ENCODE measurements at places on chromosomes 7 and 10.

DNA sequence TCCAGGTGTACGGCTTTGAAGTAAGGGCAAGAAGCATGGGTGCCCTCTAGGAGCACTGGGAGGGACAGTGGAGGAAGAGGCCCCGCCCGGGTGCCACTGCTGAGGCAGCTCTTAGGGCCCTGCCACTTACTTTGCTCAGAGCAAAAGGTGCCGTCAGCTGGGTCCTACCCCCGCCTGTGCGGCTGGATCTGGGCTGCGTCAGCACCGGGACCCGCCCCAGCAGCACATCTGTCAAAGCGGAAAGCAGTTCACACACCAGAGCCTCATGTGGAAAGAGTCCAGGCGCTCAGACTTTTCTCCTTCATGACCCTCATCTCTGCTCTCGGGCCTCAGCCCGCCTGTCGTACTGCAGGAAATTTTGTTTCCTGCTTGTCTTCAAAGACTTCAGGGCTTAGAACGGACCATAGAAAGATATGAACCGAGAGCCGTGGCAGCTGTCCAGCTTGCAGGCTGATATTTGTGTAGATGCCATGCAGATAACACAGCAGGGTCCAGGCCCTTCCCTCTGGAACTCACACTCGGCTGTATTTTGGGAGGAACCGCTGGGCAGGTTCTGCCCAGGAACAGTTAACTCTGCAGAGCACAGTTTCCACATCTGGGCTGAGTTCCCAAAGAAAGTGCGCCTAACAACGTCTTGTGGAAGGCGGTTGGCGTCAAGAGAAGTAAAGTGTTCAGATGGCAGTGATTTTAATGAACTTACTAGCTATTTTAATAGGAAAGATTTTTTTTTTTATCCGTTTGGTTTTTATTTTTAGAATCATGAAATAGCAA, 44.3 kb upstream of the PRKAR1B start:
- no peak for DNase-seq

DNA sequence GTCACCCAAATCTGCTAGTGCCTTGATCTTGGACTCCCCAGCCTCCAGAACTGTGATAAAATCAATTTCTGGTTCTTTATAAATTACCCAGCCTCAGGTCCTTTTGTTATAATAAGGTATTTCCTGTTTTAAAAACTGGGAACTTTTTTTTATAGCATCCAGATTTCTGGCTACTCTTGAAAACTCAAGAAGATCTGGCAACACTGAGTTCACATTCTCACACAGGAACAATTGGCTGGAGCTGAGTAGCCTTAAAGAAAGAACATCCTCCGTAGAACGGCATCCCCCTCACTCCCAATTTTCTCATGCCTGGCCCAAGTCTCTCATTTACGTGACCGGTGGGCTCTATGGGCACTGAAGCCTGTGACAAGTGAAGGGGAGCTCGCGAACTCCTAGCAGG, 47.1 kb downstream of the SLC35G1 start:
- DNase-seq = no peak

DNA sequence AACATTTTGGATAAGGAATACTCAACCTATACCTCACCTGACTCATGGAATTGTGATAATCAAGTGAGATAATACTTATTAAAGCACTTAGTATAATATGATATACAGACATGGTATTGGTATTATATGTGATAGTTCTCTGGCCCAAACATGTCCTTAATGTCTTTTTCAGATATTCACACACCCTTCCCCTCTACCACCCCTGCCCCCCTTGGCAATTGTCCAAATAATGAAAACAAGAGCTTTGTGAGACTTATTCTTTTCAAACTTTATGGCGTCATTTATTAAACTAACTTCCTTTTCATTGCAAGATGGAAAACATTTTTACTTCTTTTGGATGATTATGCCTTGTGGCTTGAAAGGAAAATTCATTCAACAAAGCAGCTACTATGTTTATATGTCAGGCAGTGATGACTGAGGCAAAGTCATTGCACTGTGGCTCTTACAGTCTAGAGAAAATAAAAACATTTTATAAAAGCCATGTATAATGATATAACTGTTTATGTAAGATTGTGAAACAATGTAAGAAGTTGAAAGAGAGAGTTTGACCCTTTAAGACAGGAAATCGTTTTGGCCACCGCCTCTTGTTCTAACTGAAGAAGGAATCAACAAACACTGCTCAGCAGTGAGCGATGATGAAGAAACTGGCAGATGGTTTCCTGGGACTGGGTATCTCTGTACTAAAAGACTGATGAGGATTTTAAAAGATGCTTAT, 27.4 kb downstream of the MINPP1 start:
- no peak for DNase-seq

DNA sequence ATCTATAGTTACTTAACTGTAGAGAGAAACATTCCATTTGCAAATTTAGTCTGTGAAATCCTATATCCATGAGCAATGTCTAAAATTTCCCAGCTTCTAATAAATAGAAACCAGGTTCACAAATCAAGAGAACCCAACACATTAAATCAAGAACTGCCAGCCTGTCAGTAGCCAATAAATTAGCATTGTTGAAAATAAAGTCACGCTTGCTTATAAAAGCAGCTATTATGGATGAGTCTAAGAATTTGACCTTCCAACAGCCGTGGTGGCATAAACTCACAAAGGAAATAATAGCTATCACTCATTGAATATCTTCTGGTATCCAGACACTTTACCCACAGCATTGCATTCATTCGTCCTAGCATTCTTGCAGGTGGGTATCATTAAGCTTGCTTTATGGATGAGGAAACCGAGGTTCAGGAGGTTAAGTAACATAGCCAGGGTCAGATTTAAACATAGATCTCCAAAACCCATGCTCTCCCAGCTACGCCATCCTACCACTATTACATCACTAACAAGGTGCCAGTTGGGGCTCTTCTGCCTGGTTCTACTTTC, 260.1 kb upstream of the YAE1 start:
- DNase-seq = no peak

DNA sequence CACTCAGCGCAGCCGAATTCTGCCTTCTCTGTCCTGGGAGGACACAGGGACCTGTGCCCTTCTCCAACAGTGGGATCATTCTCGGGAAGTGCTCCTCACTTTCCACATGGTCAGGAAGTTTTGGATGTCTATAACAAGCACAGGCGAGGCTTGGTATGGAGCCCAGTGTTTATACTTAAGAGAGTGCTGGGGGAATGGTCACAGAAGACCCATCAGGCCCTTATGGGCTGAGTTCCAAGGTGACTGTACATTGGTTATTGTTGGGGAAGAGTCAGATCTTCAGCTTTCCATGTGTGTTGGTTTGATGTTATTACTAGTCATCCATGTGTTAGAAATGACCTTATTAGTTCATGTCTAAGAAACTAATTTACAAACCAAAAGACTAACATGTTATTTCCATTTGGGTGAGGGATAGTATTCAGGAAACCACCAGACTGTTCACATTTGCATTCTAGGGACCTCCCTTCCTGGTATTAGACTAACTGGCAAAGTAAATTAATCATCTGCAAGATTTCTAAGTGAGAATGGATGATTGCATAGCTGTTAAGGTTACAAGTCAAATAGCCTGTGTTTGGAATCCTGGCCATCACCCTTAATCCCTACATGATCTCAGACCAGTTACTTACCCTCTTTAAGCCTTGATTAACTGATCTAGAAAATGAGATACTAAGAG, 834.2 kb downstream of the LRMDA start:
- DNase-seq = no peak

DNA sequence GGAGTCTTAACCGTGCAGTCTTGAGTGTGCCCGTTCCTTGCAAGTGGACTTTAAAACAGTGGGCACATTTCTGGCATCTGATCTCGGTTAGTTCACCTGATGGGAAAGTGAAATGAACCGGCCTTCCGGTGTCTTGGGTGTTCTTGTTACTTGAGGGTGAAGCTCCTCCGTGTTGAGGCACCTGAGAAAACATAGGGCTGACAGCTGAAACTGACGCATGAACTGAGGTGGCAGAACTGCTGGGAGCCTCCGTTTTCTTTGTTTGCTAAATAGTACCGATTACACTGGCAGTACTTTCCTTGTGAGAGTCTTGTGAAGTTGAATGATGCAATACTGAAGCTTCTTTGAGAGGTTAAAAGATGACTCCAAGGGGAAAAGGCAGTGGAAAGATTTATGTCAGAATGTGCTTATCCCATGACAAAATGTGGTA, 62.8 kb upstream of the SAMD8 start:
- DNase-seq = no peak

DNA sequence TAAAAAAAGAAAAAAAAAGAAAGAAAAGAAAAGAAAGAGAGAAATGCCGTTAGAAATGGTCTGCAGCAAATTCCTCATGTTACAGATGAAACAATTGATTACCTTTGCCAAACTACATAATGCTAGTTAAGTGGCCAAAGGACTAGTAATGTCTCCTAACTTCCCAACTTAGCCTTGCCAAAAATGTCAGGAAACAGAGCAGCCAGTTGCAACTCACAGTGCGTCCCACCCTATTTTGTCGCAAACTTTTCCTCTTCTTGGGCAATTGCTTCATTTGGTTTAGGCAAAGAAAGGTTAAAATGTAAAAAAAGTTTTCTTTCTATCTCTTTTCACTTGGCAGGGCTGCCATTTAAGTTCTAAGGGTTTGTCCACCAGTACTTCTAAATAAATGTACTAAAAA, 53.1 kb downstream of the APBB1IP start:
- DNase-seq = no peak

DNA sequence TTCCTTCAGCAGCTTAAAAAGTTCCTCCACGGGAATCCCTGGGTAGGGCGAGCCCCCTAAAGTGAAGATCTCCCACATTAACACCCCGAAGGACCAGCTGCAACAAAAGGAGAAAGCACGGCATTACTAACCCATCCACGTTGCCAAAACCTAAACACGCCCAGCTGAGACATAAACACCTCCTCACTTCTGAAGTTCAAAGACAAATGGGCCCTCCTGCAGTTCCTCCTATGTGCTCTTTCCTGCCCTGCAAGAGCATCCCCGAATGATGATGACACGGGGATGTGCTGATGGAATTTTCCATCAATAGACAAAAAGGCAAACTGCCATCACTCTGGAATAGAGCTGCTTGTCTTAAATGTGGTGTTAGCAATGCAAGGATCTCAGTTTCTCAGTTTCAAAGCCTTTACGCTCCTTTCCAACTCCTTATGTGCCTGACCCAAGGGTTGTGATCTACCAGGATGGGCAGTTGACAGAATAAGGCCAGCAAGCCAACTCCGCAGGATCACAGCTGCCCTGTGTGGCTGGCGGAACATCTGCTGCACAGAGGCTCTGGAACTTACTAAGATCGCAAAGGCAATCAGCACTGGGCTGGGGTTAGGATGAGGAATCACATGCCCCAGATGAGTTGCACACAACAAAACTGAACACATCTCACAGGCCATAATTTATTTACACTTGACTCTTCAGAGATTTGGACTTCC, 112.7 kb downstream of the FGFR2 start:
- DNase-seq = no peak
